ENCODE measurements at places on chromosomes 4 and X. TPM values are rescaled to one million over a fixed set of nuclear protein-coding genes. Genes with fewer than 3 reads are reported as not detected.

DNA sequence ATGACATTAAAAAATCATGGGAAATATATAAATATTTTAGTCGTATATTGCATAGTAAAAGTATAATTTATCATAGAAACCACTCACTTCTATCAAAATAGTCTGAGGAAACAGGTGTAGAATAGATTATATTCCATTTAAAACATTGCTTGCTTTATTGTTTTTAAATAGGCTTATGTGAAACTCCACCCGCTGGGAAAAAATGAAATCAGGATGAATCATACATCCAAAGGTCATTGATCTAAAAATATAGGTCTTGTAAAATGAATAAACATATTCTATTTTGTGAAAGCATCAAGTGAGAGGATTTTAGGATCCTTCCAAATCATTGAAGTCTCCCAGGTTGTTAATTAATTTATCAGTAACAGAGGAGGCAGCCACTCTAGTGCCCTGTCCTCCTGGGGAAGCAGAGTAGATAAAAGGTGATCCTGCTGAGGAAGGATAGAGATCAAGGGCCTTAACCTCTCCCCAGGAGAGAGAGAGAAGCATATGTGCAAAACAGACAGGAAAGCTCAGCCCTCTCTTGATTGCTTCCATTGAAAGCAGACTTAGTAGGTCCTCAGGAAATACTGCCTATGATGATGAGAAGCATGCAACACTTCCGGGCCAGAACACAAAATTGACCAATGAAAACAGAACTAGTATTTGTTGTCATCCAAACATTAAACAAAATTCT, 96.8 kb upstream of the MAP9 start:
- no peak for DNase-seq

DNA sequence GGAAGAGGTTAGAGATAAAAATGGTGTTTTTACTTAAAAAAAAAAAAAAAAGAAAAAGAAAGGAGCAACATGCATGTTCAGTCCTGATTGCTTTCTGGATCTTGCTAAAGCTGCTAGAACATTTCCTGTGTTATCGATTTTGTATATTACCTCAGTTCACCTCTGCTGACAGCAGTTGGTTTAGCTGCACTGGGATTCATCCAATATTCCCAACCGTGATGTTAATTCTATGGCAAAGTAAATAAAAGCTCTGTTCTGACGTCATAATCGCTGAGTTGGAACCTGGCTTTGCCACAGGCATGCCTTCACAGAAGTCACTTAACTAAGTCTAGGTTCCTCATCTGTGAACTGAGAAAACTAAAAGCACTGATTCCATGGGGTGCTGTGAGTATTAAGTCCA, 90.7 kb upstream of the SORBS2 start:
- no peak for DNase-seq

GRCh38 chr4:106355193-106355592, 13.4 kb downstream of the GIMD1 start:
- peak; percentile 63 for DNase-seq

DNA sequence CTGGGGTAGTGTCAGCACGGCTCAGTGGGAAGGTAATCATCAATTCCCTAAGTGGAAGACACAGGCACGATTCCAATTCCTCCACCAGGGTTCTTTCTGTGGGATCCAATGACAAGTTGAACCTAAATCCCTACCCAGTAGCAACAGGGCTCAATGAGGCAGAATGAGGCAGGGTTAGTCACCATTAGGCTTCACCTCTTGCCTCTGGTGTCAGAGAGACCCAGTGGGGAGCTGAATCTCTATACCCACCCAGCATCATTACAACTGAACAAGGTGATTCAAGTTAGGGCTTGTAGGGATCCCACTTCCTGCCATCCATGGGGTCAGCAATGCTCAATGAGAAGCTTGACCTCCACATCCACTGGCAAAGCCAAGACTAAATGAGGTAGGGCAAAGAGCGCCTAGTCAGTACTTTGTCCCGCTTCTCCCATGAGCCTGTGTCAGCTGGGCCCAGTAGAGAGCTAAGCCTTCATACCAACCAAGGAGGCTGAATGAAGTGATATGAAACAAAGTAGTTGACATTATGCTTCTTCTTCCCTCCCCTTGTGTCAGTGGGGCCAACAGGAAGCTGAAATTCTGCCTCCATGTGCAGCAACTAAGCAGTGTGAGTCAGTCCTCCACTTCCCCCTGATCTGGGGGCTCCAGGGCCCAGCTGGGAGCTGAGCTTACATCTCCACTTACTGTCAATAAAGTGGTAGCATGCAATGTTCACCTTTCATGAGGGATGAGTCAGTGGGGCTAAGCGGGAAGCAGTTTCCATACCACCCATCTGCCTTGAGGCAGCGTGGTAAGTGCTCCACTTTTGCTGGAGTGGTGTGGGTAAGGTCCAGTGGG, 36.4 kb upstream of the RBM41 start:
- no peak for DNase-seq

GRCh38 chrX:115345615-115346014, 56.1 kb downstream of the LUZP4 start:
- no peak for DNase-seq

DNA sequence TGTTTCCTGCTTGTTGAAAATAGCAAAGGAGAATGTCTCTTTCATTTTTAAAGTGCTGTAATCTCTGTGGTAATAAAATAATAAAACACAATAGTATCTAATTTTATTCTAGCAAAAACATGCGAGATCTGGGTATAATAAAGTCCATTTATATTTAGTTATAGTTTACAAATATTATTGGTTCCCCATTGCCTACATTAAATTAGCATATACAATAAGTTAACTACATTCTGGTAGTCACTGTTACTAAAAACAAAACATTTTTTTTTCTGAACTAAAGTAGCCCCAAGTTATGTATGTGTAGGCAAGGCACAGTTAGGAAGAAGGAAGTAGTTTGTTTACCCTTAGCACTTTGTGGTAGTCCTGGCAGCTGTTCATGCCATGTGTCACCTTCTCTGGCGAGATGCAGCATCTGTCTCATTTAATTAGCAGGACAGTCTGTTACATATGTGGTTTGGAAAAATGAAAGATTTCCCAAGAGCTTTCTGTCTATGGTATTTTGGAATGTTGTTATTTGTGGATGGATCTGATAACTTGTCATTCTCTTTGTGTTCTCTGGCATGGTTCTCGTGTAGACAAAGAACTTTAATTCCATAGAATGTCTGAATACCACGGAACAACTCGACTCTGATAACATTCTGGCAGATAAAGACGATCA, 231.3 kb upstream of the PITX2 start:
- DNase-seq: no peak

DNA sequence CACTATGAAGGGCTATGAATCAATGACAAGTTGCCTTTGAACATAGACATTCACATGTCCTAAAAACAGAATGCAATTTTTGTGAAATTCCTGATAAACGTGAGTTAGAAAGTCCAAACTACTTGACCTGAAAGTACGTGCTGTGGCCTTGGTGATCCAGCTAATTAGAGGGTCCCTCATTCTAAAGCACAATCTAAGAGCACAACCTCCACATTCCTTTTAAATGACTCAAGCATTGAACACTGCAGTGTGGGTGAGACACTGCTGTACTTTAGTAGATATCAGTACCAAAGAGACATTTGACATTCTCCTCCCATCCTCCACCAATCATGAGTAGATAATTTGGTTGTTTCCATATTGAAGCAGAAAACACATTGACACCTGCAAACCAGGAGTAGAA, 73.5 kb downstream of the FAM47B start:
- DNase-seq: no peak

DNA sequence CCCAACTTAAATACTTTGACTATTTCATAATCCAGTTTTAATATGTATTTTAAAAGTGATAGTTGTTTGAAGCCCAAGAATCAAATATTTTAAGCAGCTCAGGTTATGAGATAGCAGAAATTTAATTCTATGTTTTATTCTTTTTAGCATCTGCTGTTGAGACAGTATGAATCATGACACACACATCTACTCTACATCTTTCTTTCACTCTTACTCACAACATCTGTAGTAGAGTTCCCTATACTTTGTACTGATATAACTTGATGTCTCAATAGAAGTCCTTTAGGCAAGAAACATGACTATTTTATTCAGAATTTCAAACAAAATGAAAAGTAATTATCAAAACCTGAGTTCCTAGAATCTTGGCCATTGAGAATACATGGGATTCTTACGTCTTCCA, 187.9 kb upstream of the GNPDA2 start:
- DNase-seq: no peak

GRCh38 chrX:103756736-103757135, 19.9 kb upstream of the PLP1 start:
- no peak for DNase-seq

GRCh38 chr4:17064959-17065358, 166.5 kb upstream of the LDB2 start:
- DNase-seq: no peak

- no peak for DNase-seq
Observed at GRCh38 chr4:70533211-70533610, 14.8 kb downstream of the AMTN start.

Gene CFAP47
- total RNA-seq: 0.40 TPM

Gene SERPINA7
- total RNA-seq: 50.8 TPM

Gene ITIH6
- not detected for total RNA-seq

Gene JCHAIN
- total RNA-seq: 8.0 TPM

Data from left lobe of liver (tissue), 2 donors.